ENCODE measurements at places on chromosomes 6 and 20.
A peak's percentile ranks its signal among the peaks of the same experiment; 100 is the strongest.

GRCh38 chr6:6703699-6704098, 115.2 kb downstream of the LY86 start:
- DNase-seq, result no peak

- no peak for DNase-seq
These were observed 238.5 kb downstream of the ZFAND3 start for GRCh38 chr6:38057994-38058393.

GRCh38 chr6:30325150-30325872, 1.4 kb upstream of the TRIM39 start:
- DNase-seq, result peak; percentile 93

- DNase-seq, result no peak
These were observed 81.8 kb downstream of the CLIC5 start for GRCh38 chr6:45933855-45934254.

- DNase-seq, result no peak
These were observed 56.1 kb downstream of the ADGRG6 start for GRCh38 chr6:142357879-142358278.

- DNase-seq, result no peak
These were observed 18.6 kb downstream of the DSE start for GRCh38 chr6:116389357-116389756.

DNA sequence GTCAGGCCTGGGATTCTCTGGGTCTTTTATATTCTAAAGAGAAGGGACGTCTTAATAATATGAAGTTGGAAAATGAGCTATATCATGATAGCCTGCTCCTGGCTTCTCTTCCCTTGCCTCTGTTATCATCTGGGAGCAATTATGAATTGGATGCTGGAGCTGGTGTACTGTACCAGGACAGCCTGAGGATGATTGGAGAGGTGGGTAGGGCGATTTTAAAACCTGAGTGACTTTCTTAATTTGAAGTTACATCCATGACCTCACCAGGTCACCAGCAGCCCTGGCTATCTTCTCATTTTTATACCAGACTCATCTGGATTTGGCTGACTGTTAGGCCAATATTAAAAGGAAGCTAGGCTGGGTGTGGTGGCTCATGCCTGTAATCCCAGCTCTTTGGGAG, 317.6 kb downstream of the CLIC5 start:
- DNase-seq, result no peak

GRCh38 chr20:47146686-47147085, 209.8 kb downstream of the ZMYND8 start:
- no peak for DNase-seq

DNA sequence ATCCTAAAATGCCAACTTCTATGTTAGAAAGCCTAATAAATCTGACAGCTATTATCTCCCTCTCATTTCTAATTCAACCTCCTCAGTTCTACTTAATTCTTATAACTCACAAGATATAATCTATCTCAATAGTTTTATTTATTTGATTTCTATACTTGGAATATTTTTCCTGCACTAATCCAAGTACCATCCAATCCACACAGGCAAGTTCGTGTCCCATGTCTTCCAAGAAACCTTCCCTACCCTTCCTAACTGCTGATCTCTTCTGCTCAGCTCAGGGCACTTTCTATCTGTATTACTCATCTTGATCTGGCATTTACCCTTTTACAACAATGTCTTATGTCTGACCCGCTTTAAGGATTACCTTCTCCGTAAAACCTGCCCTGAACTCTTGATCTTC, 18.2 kb downstream of the NCOA5 start:
- no peak for DNase-seq

DNA sequence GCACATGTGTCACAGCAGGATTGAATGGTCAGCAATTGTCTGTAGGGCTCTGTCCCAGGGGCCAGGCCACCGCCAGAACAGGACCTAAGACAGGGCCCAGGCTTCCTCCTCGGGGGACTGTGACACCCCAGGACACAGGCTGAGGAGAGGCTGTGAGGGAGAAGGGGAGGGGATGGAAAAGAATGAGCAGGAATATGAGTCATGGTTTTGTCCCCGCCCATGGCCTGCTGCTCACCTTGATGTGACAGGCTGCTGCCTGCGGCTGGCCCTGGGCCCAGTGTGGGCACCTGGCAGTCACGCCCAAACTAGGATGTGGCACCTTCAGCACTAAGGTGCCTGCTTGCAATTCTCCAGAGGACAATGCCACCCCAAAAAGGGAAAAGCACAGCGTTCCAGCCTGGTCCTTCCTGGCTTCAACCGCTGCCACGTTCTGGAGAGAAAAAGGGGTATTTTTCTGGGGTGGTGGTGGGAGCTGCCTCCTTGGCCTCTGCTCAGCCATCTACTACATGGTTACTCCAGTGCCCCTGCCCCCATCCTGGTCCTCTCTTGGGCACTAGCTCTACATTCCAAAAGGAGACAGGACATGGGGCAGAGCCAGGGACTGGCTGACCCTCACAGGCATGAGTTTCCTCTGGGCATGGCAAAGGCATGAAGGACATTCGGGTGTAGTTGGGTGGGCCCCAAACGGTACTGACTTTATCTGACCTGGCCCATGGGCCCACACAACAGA, 93.4 kb downstream of the SLC22A23 start:
- no peak for DNase-seq

- no peak for DNase-seq
These were observed 24.2 kb upstream of the SGK1 start for GRCh38 chr6:134341999-134342567.

DNA sequence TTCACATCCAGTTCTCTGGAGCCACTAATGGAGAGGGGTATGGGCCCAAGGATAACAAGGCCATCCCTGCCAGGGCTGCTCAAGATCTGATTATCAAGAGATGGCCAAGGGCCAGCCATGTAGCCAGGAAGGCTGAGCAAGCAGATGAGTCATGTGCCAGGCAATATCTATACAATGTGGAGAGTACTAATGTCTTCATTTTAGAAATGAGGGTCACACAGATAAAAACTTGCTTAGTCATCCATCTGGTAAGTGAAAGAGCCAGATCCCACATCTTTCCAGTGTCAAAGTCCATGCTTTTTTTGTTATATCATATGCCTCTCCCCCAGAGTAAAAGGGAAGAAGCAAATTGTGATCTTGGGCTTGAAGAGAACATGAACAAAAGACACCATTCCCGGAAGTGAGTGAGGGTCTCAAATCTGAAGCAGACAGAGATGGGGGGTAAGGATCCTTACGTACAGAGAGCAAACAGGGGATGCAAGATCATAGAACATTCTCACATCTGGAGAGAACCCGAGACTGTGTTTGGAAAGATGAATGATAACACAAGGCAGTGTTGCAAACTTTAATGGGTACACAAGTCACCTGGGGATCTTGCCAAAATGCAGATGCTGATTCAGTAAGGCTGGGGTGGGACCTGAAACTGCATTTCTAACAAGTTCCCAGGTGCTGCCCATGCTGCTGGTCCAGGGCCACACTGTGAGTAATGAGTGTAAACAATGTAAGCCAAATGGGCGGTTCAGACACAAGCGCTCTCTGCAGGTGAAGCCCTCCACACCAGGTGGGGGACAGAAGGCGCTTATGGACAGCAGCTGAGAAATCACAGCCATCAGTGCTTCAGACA, 20.0 kb upstream of the GSTA3 start:
- no peak for DNase-seq

GRCh38 chr6:155578251-155578650, 122.6 kb upstream of the NOX3 start:
- DNase-seq, result no peak

DNA sequence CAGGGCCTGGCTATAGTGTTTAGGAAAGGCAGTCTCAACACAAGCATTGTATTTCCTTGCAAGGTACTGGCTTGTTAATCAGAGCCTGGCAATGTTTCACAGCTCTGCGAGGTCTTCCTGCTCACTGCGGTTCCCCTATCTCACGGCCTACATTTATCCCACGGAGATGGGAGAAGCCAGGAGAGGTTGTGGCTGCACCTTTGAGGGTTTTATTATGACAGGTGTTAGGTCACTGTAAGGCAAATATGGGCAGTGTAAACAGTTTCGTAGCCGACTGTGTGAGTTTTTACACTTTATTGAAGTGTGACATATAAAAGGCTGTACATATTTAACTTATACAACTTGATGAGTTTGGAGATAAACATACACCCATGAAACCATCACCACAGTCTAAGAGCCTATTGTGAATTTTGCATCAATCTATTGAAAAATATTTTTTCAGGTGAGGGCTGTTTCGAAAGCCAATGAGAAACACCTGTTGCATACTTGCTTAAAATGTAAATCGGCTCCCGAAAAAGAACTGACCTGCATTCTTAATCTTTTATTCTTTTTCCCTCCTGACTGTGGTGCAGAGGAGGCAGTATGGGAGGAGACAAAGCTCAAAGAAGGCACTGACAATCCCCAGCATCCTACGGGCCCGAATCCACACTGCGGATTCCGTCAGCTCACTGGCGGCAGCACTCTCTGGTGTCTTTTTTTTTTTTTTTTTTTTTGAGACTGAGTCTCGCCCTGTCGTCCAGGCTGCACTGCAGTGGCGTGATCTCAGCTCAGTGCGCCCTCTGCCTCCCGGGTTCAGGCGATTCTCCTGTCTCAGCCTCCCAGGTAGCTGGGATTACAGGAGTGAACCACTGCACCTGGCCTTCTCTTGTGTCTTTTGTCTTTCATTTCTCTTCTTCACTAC, 7.5 kb upstream of the RBM38 start:
- no peak for DNase-seq

DNA sequence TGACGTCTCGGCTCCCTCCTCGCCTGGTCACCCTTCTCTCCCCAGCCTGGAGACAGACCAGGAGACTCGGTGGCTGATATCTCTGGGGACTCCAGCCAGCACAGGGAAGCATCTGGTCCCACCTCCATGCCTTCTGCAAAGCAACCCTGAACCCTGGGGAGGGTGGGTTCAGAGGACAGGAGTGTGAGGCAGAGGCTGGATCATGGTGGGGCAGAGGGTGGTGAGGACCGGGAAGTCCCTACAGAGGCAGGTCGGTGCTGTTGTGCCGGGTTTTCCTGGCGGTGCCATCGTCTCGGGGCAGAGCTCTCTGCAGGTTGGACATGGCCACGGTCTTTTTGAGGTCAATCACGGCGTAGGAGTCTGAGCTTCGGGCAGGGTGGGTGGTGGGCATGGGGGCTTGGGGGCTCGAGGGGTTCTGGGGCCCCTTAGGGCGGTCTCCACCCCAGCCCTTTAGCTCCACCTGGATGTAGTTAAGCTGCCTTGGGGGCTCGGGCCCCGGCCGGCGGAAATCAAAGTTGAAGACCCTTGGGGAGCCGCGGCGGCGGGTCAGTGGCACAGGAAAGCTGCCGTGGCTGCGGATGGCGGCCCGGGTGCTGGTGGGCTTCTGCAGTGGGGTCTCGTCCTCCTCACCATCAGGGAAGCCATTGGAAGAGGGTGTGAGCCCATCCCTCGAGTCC, 9.2 kb downstream of the FRS3 start:
- DNase-seq, result no peak

GRCh38 chr20:52847731-52848359, 124.3 kb upstream of the TSHZ2 start:
- no peak for DNase-seq

GRCh38 chr6:87222676-87223075, 67.3 kb downstream of the ZNF292 start:
- no peak for DNase-seq

- DNase-seq, result no peak
These were observed 38.5 kb downstream of the PANK2 start for GRCh38 chr20:3927486-3928291.

DNA sequence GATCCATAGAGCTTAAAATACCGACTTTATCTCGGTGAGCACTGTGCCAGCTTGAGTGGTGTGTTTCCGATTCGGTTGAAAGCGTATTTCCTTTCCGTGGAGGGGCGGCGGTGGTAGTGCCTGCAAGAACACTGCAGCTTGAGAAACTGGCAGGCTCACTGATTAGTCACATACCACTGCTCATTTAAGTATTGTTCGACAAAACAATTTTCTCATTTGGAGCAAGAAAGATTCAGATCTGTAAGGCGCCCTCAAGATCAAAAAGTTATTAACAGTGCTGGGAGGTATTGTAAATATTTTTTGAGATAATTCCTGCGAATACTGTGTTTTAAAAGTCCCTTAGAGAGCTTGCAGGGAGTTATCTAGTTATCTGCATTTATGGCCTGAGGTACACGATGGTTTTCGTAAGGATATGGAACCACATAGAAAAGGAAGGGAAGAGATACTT, 1.3 kb downstream of the MAPK14 start:
- peak; percentile 71 for DNase-seq

- DNase-seq, result no peak
These were observed 199.9 kb upstream of the PRDM1 start for GRCh38 chr6:105886066-105886813.

GRCh38 chr6:44062771-44063560, 64.3 kb downstream of the MRPL14 start:
- no peak for DNase-seq

Data from CD4-positive, alpha-beta T cell treated with Interleukin-17A for 1 hour (primary cell).